Uterus (tissue), 4 donors: ENCODE measurements at places on chromosomes 12 and 14.

DNA sequence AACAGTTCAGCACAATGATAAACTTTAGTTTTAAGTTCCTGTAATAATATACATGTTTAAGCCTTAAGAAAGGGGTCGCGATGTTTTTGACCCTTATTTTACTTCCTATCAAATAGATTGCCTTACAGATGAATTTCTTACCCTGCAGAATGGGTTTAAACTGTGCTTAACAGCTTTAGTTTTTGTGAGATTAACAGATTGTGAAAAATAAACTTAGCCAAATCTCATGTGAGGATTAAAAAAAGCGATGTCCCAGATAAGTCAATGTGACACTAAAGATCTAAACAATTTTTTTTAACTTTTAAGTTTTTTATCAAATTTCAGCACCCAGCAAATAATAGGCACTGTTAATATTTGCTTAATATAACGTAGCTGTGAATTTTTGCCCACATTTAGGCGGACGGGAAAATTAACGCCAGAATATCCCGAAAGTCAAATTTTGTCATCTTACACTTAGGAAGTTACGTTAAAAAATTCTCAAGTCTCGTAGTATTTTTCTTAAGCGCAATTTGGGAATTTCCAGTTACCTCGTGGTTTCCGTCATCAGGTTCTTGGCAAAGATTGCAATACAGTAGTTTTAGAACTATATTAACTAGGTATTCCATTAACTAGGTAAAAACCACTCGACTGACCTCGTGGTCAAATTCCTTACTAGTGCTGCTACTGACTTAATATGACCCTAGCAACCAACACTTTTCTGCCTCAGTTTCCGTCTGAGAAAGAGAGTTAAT lies 1.2 kb downstream of the HNRNPC start:
- no peak for DNase-seq

GRCh38 chr12:108079721-108080120 lies 49.4 kb upstream of the WSCD2 start:
- DNase-seq: no peak

GRCh38 chr12:64669270-64669842 lies 59.1 kb downstream of the RASSF3 start:
- peak; percentile 46 for DNase-seq

DNA sequence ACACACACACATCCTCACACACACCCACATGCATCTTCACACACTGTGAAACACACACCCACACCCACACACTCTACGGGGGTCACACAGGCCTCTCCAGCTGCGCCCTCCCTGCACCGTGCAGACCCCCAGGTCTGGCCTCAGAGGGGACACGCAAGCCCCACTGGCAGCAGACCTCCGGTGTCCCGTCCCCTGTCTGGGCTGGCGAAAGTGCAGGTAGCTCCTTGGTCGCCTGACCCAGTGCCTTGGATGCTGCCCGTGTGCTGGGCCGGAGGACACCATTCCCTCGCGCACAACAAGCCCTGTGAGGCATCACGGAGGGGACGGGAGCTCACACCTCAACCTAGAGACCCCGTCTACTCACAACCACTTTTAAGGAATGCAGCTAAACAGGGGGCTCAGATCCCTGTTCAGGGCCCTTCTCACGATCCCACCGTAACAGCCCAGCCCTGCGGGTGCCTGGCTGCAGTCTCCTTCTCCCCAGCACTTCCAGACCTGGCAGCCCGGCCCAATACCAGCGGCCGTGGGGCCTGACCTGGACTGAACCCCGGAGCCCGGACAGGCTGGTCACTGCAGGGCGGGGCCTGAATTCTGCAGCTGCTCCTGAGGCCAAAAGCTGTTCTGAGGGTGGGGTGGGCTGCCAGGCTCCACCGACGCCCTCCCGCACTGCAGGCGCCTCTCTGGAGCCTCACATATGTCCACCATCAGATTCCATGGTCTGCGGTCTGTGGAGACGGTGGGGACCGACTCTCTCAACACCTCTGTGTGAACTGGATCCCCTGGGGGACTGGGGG lies 42.1 kb upstream of the FZD10 start:
- no peak for DNase-seq

DNA sequence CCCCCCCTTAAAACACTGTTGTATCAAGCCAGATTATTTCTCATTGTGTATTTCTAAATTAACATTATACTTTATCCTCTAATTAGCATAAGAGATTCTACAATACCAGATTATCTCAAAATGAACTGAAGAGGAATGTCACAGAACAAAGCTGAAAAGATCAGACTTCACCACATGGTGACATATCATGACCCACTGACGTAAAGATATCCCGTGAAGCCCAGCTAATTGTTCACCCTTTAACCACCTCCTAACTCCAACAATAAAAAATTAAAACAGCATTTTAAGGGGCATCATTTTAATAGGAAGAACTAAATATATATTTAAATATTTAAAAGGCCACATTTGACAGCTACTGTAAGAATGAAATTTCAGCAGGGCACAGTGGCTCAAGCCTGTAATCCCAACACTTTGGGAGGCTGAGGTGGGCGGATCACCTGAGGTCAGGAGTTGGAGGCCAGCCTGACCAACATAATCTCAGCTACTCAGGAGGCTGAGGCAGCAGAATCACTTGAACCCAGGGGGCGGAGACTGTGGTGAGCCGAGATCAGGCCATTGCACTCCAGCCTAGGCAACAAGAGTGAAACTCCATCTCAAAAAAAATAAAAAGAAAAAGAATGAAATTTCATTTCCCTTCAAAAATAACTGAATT lies 29.0 kb downstream of the CDK17 start:
- no peak for DNase-seq
